ENCODE measurements at places on chromosomes 3 and 15. TPM values are rescaled to one million over a fixed set of nuclear protein-coding genes. Genes with fewer than 3 reads are reported as not detected.

GRCh38 chr3:71305231-71306206 is 278.0 kb downstream of the FOXP1 start:
- H3K27me3 ChIP-seq, result no peaks in the 10 kb centered on the region
- DNase-seq, result no peak
- no peak overlapping the region for H3K27ac ChIP-seq
- no peak overlapping the region for H3K4me3 ChIP-seq
- H3K4me1 ChIP-seq, result no peaks in the 10 kb centered on the region

DNA sequence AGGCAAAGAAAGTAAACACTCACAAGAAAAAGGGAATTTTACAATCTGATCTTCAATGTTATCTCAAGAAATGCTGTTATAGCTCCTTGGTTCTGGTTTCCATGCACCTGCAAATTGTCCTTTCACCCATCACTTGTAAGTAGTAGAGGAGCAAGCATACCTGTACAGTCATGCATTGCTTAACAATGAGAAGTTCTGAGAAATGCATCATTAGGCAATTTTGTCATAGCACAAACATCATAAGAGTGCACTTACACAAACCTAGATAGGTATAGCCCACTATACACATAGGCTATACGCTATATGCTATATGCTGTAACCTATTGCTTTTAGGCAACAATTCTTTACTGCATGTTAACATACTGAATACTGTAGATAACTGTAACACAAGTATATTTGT is 672.3 kb downstream of the FHIT start:
- no peak overlapping the region for H3K4me3 ChIP-seq
- peaks cover 9% of the 10 kb centered on the region for H3K27me3 ChIP-seq
- H3K36me3 ChIP-seq, result no peaks in the 10 kb centered on the region
- no peak overlapping the region for H3K27ac ChIP-seq

DNA sequence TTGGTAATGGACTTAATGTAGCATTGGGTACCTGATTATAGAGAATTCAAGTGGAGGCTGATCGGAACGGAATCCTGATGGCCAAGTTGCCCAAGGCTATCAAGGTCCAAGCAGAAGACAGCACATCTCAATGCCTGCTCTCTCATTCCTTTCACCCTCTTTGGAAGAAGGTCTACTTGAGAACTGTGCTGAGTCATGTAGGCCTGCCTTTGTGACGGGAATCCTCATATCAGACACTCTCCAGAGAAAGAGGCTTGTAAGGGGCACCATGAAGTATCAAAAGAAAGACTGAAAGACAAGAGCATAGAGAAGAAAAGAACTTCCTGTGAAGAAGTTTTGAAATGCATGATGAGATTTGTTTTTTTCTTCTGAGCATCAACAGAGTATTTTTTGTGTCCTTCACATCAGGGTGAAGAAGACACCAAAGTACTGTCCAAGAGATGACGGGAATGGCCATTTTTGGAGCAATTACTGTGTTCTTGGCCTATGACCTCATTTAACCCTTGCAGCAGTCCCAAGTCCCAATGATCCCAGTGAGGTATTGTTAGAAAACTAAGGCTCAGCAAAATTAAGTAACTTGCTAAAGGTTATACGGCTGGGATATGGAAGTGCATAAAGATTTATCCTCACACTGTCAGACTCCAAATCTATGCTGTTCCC is 13.2 kb upstream of the LARP6 start:
- no peak for DNase-seq
- peaks cover 2% of the 10 kb centered on the region for H3K4me1 ChIP-seq
- H3K36me3 ChIP-seq, result no peaks in the 10 kb centered on the region
- H3K4me3 ChIP-seq, result no peak overlapping the region
- H3K27me3 ChIP-seq, result no peaks in the 10 kb centered on the region

The EPHA6 gene
- total RNA-seq, result not detected

The SNTN gene
- not detected for total RNA-seq

GRCh38 chr15:49383266-49383665 is 39.8 kb upstream of the FGF7 start:
- no peaks in the 10 kb centered on the region for H3K36me3 ChIP-seq
- H3K4me1 ChIP-seq, result no peaks in the 10 kb centered on the region
- no peaks in the 10 kb centered on the region for H3K27me3 ChIP-seq
- no peak overlapping the region for H3K4me3 ChIP-seq
- DNase-seq, result no peak

DNA sequence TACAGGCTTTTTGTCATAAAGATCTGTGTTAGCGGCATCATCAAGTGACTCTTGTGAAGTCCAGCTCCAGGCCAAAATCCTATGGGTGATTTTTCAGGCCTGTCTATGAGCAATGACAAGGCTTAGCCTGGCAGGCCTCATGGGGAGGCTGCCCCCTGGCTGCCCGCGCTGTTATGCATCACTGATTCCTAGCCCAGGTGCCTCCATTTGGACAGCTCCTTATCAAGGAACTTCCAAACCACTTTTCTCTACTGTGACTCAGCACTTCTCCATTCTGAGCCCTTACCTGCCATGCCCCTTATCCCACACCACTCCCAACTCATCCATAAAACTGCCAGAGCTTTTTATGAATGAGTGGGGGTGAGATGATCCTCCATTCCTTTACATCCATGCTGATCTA is 91.5 kb upstream of the C3orf80 start:
- peaks cover 11% of the 10 kb centered on the region for H3K4me1 ChIP-seq
- H3K27me3 ChIP-seq, result no peaks in the 10 kb centered on the region
- H3K4me3 ChIP-seq, result no peak overlapping the region
- no peaks in the 10 kb centered on the region for H3K36me3 ChIP-seq
- peak; percentile 40 for DNase-seq

DNA sequence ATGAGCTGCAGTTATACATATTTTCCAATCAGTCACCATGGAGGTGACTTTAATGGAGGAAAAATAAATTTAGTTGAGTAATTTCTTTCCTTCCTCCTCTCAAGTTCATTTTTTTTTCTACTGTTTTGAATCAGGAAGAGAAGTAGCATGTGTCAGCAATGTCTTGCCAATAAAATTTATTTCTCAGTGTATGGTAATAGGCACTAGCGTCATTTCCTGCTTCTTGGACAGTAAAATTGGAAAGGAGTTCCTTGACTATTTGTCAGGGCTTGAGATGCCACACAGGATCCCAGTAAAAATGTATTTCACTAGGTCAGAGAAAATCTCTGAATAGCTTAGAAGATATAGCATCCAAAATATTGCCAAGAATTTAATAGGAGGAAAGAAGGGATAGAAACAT is 605.9 kb downstream of the ROBO1 start:
- no peak overlapping the region for H3K4me3 ChIP-seq
- H3K36me3 ChIP-seq, result no peaks in the 10 kb centered on the region
- H3K4me1 ChIP-seq, result no peaks in the 10 kb centered on the region
- no peak for DNase-seq
- no peaks in the 10 kb centered on the region for H3K27me3 ChIP-seq
- no peak overlapping the region for H3K27ac ChIP-seq

The HIGD2B gene
- total RNA-seq, result 0.27 TPM

The RIOX2 gene
- 39.1 TPM for total RNA-seq

DNA sequence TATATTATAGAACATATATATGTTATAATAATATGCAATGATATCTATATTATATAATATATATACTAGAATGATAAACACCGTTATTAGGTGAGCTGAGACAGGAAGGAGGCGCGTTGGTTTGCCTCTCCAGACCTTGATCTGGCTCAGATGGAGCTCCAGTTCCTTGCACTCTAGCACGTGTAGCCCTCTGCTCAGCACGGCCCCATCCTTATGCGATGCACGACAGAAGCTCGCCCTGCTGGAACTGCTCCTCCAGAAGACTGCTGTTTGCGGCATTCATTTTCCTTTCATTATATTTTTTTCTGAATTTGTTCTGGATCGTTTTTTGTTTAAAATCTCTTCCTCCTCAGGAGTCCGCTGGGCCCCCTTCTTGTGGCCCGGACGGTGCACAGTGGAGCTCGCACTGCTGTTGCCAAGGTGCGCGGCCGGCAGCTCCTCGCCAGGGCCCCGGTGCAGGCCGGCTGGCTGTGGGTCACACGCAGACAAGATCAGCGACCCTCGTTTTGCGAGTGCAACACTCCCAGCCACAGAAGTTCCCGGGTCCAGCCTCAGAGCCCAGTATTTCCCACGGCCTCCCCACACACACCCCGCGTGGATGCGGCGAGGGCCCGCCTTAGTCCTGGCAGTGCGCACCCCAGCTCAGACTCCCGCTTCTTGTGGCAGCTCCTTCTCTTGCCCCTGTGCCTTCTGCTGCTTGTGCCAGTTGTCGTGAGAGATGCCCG is 112.2 kb downstream of the CHL1 start:
- DNase-seq, result no peak
- no peaks in the 10 kb centered on the region for H3K27me3 ChIP-seq

GRCh38 chr3:43364494-43364893 is 78.2 kb downstream of the SNRK start:
- no peak for DNase-seq
- H3K36me3 ChIP-seq, result no peaks in the 10 kb centered on the region
- no peak overlapping the region for H3K4me3 ChIP-seq
- no peak overlapping the region for H3K27ac ChIP-seq

- no peaks in the 10 kb centered on the region for H3K4me1 ChIP-seq
- no peaks in the 10 kb centered on the region for H3K27me3 ChIP-seq
- DNase-seq, result no peak
- no peak overlapping the region for H3K27ac ChIP-seq
Observed at GRCh38 chr15:52243286-52243685, 52.1 kb upstream of the GNB5 start.

DNA sequence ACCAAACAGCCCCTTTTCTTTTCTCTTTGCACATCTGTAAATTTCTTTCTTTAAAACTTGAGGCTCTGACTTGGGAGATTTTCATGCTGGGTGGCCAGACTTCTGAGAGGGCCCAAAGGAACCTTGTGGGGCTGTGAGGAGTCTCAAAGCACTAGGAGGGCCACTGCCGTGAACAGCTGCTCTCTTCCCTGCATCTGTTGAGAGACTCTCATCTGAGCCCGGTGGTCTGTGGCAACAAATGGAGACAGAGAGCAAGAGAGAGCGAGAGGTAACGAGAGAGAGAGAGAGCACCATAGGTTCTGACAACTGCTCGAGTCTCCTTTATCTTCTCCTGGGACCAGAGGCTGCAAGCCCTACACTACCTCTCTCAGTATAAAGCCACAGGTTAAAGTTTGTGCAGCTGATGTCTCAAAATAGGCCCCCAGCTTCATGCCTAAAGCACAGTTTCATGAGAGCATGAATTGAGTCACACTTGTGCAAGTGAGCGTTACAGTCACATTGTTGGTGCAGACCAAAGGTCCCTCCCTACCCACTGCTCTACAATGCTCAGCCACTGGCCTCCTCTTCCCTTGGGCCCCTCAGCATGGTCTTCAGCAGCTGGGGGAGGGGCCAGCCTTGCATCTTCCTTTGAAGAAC is 60.7 kb downstream of the ZNF621 start:
- H3K27me3 ChIP-seq, result no peaks in the 10 kb centered on the region
- no peaks in the 10 kb centered on the region for H3K36me3 ChIP-seq
- no peaks in the 10 kb centered on the region for H3K4me1 ChIP-seq
- no peak for DNase-seq
- no peak overlapping the region for H3K27ac ChIP-seq

DNA sequence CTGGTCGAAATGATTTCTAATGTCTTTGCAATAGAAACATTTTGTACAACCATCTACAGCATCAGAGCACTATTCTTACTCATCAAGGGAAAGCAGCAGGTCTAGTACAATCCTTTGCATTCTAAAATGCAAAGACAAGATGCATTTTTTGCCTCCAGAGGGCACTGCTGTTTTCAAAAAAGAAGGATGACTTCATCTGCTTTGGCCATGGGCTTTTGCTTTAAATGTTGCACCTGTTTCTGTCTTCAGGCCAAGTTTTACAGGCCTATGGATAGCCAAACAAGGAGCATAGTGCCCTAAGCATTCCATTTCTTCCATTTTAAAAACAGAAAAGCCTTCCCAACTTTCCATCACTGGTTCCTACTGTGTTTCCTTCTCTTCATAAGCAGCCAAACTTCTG is 3.4 kb downstream of the PARP9 start:
- DNase-seq, result peak; percentile 51
- peaks cover 17% of the 10 kb centered on the region for H3K4me1 ChIP-seq
- H3K27ac ChIP-seq, result no peak overlapping the region
- H3K36me3 ChIP-seq, result 0 out of 2 replicates have a peak, but pooled peaks cover under 1% of the 10 kb centered on the region
- H3K27me3 ChIP-seq, result no peaks in the 10 kb centered on the region
- H3K4me3 ChIP-seq, result no peak overlapping the region

DNA sequence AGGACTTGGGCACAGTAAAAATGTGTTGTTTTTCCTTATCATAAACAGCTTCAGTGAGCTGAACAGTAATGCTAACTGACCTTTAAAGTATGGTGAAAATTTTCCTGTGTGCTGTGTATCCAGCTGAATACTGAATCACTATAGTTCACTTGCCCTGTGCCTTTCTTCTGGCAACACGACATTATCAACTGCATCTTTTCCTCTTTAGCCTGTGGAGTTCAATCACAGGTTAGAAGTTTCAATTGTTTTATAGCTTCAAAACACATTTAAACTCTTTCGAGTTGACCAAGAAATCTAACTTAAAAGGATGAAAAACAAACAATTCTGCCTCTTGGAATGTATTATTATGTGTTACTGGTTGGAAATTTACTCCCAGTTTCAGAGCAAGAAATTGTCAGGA is 1120.7 kb upstream of the ALCAM start:
- no peaks in the 10 kb centered on the region for H3K27me3 ChIP-seq
- no peak for DNase-seq
- H3K4me1 ChIP-seq, result no peaks in the 10 kb centered on the region
- no peak overlapping the region for H3K4me3 ChIP-seq
- no peaks in the 10 kb centered on the region for H3K36me3 ChIP-seq

DNA sequence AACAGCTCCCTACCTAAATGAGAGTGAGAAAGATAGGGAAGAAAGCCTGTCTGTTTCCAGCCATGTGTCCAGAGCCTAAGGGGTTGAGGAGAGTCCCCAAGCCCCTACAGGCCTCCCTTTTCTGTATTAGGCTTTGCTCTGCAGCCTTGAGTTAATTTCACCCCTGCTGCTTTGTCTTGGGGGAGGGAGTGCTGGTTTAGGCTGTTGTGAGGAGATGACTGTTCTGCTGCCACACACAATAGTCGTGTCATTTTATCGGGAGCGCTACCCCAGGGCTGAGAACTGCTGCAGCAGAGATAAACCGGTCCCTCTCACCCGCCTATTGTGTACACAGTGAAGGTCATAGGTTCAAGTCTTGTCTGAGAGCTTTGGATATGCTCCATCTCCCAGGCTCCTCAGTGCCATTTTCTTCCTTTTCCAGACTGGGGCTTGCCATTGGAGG is 1.4 kb downstream of the ZNF609 start:
- DNase-seq, result no peak
- H3K4me3 ChIP-seq, result peak overlapping the region; percentile 65
- H3K4me1 ChIP-seq, result peaks cover 19% of the 10 kb centered on the region
- H3K27ac ChIP-seq, result peak overlapping the region; percentile 60

- H3K4me3 ChIP-seq, result no peak overlapping the region
- DNase-seq, result no peak
- no peak overlapping the region for H3K27ac ChIP-seq
- H3K36me3 ChIP-seq, result no peaks in the 10 kb centered on the region
- H3K4me1 ChIP-seq, result no peaks in the 10 kb centered on the region
Observed at GRCh38 chr15:25408428-25408827, 30.4 kb downstream of the UBE3A start.

The TGFBR2 gene
- total RNA-seq, result 22.5 TPM

DNA sequence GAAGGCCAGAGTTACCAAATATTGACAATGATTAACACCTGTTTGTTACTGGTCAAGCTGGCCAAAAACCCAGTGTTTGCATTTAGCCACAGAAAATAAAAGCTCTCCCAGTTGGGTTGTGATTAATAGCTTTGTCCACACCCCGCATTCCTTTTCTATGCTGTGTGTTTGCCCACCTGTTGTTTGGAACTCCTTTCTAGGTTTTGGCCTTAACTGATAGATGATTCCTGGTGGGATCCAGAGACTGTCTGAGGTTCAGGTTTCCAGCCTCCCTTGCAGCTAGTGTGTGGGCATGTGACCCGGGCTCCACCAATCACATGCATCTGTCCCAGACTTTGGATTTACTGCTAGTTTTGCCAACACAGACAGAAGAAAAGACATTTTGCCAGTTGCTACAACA is 83.8 kb downstream of the PTPRG start:
- no peaks in the 10 kb centered on the region for H3K36me3 ChIP-seq
- no peaks in the 10 kb centered on the region for H3K4me1 ChIP-seq
- H3K4me3 ChIP-seq, result no peak overlapping the region
- H3K27ac ChIP-seq, result no peak overlapping the region
- no peak for DNase-seq
- H3K27me3 ChIP-seq, result no peaks in the 10 kb centered on the region
